ENCODE measurements at places on chromosomes 2 and 18.

DNA sequence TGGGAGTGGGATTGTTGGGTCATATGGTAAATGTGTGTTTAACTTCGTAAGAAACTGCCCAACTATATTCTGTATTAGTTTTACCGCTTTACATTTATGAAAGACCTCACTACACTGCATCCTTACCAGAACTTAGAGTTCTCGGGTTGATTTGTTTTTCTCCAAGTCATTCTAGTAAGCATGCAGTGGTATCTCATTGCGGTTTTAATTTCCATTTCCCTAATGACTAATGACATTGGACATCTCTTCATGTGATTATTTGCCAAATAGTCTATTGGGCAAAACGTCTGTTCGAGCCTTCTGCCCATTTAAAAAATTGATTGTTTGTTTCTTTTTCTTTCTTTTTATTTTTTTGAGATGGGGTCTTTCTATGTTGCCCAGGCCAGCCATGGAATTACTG, 6.8 kb downstream of the FBLN7 start:
- peak; percentile 40 for DNase-seq

- no peak for DNase-seq
These were observed 147.2 kb downstream of the DTNA start for GRCh38 chr18:34857320-34857719.

DNA sequence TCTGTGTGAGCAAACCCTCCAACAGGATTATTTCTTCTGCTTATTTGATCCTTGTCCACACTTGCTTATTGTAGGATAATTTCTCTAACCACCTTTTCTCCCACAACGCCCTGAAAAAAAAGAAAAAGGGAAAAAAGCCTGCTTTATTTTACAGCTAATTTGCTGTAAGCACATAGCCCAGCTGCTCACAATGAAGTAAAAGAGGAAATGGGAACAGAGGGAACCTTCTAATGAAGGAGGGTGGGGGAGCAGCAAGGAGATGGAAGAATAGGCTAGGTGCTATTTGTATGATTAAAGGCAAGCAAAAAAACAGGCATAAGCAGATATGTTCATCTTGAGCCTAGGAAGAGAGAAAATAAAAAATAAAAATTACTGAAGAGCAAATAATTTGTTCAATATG, 331.6 kb downstream of the TXNL1 start:
- no peak for DNase-seq

DNA sequence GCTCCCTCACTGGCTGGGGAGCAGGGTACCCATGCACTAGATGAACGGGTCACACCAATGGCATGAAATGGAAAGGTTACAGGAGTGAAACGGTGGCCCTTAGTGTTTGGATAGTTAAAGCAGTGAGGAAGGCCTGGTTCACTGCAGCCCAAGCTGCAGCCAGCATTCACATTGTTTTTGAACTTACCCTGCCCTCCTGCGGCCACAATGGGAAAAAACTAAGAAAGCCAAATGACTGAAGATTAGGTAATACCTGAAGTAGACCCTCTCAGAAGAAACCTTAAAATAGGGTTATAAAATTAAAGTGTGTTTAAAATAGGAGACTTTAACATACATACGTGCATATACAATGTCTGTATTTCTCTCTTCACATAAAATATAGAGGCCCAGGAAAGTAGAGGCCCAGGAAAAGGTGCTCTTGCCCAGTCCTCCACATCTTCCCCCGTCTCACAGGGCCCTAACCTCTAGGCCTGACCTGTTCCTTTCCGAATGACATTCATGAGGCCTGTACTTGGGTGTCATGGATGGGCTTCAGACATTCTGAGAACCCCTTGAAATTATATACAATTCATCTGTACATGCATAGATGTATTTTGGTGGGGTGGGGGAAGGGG, 33.3 kb downstream of the DOK1 start:
- peak; percentile 76 for DNase-seq

- no peak for DNase-seq
These were observed 802.6 kb upstream of the CHAC2 start for GRCh38 chr2:52964916-52965530.

- peak; percentile 56 for DNase-seq
These were observed 17.8 kb upstream of the PMAIP1 start for GRCh38 chr18:59881728-59882656.

- DNase-seq, result peak; percentile 46
These were observed 300.0 kb downstream of the PDE11A start for GRCh38 chr2:177772529-177772928.

DNA sequence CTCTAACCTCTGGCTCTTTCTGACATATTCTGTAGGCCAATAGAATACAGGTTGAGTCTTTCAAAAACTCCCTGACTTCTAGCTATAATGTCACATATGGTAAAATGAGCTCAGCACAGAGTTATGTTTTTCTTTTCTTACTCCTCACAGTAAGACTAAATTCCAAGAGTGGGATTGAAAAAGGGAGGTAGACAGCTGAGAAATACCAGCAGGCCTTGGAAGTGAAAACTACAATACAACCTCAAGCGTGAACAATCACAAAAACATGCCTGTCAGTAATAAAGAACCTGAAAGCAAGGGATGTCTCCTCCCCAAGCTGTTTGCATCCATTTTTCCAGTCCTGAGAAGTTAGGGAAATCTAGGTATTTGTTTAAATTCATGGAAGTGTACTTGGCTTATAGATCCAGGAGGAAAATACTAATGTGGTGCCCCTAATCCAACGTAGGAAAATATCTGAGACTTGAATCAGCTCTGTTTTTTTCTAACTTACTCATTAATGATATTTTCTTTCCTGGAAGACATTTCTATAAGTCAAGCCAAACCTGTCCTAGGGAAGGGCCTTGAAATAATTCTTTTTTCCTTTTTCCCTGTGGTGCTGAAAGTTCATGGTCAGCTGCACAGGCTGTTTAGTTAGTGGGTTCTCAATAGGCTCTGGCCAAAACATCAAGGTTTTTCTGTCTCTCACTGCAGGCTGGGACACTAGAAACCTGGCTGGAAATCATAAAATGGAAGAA, 167.9 kb upstream of the SPATS2L start:
- peak; percentile 7 for DNase-seq

DNA sequence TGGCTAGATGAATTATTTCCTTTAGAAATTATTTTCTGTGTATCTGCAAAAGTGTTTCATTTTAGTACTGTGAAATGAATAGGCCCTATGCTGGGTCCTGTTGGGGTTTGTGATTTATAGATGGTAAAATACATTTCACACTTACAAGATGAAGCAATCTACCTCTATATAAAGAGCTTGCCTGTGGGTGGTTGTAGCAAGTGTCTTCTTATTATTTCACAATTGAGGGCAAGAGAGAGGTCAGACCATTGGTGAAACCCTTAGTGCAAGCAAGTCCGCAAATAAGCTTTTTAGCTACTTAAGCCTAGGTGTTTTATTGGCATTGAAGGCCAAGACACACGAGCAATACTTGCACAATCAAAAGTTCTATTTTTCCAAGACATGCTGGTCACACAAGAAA, 153.1 kb downstream of the FMNL2 start:
- DNase-seq, result no peak

DNA sequence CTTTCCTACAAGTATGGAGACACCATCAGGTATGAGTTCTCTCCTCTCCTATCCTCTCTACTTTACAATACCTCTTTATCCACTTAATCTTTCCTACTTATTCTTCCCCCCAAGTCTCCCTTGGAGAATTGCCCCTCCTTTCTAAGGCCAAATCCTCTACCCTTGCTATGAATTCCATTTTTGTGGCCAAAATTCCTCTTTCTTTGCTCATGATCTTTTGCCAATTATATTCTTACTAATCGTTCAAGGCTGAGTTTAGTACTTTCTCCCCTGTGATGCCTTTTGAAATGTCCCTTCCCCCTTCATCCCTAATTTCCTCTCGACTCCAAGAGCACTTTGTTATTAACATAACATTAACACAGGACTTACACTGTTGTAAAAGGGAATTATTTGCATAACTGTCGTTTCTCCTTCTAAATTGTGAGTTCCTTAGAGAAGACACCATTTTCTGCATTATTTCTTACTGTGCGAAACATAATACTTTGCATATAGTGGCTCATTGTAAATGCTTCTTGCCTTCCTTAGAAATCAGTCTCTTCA, 133.4 kb downstream of the KCTD1 start:
- DNase-seq, result peak; percentile 43

GRCh38 chr2:62287282-62287681, 91.4 kb downstream of the B3GNT2 start:
- no peak for DNase-seq

DNA sequence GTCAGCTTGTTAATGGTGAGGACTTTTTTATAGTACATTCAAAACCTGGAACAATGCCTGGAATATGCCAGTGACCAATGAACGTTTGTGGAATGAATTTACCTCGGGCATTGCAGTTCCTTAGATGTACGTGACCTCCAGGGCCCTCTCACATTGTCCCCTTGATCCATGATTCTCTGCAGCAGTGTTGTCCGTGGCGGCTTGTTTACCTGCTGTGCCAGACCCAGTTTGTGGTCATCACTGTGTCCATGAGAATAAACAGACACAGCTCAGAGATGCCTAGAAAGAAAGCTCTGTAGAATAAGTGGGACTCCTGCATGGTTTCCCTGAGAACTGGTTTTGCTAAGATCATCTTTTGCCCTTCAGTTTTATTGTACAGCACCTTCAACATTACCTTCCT, 1132.2 kb downstream of the DPP10 start:
- no peak for DNase-seq

GRCh38 chr2:37886745-37887144, 38.3 kb upstream of the RMDN2 start:
- DNase-seq, result peak; percentile 92

DNA sequence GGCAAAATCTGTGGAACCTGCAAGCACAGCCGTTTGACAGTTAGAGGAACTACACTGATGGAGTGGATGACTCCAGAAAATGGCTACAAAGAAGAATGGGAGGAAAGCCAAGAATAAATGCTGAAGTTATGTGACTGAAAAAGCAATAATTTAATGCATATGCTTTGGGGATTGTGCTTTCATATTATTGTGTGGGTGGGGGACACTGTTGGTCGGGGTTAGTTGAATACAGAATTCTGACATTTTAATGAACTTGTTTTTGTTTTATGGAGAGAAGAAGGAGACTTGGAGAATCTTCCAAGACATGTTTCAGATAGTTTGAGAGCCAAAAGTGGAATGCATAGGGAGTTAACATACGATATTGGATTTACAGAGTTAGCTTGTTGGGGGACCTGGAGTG, 68.5 kb downstream of the NRP2 start:
- no peak for DNase-seq

DNA sequence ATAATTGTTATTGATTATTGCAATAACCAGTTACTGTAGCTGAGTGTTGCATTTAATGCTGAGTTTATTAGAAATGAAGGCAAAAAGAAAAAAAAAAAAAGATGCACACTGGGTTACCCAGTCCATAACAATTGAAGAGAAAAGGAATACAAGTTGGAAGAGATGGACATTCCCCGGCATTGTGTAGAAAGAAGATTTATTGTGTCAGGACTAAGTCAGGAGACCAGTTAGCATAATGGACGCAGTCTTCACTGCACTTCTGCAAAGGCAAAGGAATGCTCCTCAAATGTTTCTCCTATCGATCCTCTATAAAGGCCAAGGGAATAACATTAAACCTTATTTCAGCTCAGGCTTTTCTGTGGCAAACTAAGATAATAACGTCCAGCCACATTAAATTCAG, 157.8 kb downstream of the INSIG2 start:
- DNase-seq, result no peak

- no peak for DNase-seq
These were observed 1.7 kb downstream of the ECEL1 start for GRCh38 chr2:232485757-232486557.

- no peak for DNase-seq
These were observed 32.1 kb upstream of the RHOB start for GRCh38 chr2:20414806-20415205.
